ENCODE measurements at places on chromosomes 1 and 21. TPM values are rescaled to one million over a fixed set of nuclear protein-coding genes. Genes with fewer than 3 reads are reported as not detected.

Gene RXFP4
- 1.9 TPM for polyA plus RNA-seq

- no peak for DNase-seq
These were observed 6.2 kb downstream of the TUFT1 start for GRCh38 chr1:151546011-151546925.

- DNase-seq, result no peak
These were observed 49.3 kb upstream of the ADGRL4 start for GRCh38 chr1:79055856-79056255.

- peak; percentile 90 for DNase-seq
These were observed 36.8 kb upstream of the PODN start for GRCh38 chr1:53025034-53025768.

Gene NBPF10
- 0.40 TPM for polyA plus RNA-seq

Gene ANGPTL3
- polyA plus RNA-seq, result 1.3 TPM

DNA sequence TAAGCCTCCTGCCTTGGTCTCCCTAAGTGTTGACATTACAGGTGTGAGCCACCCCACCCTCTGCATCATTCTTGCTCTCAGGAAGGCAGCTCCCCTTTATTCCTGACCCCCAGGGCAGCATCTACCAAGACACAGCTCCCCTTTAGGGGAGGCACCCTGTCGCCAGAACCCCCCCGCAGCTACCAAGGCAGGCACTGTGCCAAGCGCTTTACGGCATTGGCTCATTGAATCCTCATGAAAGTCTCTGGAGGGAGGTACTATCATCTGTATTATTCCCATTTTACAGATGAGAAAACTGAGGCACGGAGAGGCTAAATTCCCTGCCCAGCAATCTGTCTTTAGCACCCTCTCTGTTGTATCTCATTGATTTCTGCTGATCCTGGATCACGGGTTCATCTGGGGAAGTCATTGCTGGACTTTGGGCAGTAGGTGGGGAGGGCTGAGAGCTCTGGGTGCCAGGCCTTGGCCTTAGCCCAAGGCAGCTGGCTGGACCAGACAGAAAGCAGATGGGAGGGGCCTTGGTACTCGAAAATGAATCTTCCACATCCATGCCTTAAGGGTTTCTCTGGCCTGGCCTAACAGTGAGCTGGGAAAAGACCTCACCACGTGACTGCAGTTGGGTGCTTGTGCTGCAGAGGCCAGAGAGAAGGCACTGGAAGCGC is 5.9 kb downstream of the PLOD1 start:
- peak; percentile 70 for DNase-seq

DNA sequence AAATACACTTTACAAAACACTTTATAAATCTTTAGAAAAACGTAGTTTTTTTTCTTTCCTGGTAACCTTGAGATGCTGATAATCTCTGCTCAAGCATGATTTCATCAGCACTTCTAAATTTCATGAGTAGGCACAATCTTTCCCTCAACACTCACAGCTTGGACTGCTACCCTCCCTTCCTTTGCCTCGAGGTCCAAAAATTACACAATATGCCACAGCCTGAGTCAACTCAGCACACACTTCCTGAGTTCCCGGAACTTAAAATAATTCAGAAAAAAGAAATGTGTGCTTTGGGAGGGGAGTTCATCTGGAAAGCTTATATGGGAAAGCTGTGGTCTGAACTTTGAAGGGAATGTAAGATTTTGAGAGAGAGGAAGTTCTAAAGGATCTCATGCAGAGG is 5.9 kb downstream of the CLCA2 start:
- DNase-seq, result no peak

DNA sequence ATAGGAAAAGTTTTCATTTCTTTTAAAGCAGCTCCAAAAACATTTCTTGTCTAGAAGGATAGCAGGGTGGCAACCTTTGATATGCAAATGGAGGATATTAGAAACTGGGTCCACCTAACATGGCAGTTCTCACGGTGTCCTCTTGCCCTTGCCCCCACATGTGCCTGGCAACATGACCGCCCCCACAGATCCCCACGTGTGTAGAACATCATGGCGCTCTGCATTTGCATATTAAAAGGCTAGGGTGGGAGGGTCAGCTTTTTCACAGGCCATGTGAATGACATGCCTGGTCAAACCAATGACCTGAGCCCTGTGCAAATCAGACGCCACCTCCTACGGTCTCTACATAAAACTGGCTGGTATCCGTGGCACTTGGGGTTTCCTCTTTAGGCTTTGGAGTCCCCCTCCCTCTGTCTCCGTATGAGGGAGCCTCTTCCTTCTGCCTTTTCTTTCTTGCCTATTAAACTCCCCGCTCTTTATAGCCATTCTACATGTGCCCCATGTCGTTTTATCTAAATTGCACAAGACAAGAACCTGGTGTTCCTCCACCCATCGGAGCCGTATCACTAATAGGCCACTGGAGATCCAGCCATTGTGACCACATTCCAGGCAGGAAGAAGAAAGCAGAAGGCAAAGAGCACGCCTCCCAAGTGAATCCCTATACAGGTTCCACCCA is 71.3 kb downstream of the WDR4 start:
- DNase-seq, result no peak

DNA sequence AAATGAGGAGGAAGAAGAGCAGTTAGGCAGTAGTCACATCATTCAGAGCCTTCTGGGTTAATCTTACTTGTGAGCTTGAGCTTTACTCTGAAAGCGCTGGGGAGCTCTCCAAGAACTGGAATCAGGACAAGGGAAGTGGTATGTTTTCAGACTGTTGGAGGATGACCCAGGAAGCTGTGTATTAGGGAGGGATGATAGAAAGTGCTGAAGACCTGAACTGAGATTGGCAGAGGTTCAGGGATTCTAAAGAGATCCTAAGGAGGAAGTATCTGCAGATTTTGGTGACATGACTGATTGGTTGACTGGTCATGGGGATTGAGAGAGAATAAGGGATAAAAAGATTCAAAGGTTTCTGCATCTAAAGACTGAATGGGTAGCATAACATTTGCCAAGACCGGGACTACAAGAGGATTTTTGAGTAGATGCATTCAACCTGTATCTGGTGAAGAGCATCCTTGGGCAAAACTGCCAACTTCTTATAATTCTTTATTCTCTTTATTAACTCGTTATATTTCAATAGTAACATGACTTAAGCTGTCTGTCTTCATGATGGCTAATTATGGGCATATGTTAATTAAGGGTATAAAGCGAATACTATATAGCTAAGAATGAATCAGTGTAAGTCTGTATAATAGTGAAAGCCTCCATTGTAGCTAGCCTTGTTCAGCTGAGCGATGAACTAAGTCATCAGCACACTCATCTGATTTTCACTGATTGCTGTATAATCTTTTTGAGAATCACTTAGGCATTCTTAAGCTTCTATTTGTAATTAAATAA is 41.8 kb downstream of the XCL1 start:
- no peak for DNase-seq

Gene SPRR3
- polyA plus RNA-seq, result not detected
